Right kidney (tissue), 9 donors: ENCODE measurements at places on chromosomes 1 and 21.

DNA sequence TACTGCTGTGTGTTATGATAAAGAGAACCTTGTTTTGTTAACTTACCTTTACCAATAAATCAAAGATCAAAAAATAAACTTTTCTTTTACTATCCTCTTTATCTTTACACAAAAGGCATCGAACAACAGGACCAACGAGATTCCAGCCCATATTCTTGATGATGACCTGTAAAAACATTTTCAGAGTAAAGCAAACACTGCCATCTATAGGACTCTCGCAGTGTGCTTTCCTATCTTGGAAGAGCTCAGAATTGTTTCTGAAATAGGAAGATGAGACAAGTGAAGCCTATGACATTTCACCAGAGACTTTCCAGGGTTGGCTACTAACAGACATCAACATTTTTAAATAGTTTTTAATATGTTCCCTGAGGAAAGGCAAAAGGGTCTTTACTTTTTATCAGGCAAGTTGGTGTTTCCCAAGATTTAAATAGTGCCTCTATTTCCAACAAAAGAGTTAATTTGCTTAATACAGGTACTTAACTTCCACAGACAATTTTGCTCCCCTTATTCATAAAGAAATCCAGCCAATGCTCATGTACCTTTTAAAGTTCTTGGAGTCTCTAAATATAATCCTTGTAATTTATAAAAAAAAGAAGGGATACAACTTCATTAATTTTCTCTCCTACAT lies 7.3 kb downstream of the GLMN start:
- no peak for DNase-seq

DNA sequence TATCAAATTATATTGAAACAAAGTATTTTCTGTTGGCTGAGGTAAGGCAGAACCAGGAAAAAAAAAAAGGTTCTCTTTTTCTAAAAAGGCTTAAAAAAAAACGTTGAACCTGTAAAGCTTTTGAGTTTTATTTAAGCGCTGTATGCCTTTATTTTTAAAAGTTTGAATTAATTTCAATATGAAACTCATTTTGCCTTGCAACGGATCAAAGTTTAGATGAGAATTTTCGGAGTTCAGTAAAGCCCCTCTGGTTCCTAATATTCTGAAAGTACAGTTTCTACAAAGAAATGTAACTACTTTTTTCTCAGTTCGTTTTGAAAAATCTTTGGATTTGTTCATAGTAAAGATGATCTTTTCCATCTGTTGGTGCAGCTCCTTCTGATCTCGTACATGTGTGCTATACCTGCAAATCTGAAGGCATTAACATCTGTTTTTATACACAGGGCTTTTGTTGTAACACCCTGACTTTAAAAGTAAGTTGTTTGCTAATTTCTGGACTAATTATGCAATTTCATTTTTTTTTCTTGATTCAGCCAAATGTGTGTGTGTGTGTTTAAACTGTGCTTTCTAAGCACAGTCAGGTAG lies 1.7 kb downstream of the ZBTB18 start:
- no peak for DNase-seq

- DNase-seq: no peak
These were observed 35.5 kb downstream of the SDCCAG8 start for GRCh38 chr1:243291292-243291691.

GRCh38 chr1:62346886-62347285 lies 27.7 kb upstream of the KANK4 start:
- DNase-seq: no peak

GRCh38 chr1:64980745-64981600 lies 14.6 kb upstream of the JAK1 start:
- no peak for DNase-seq

DNA sequence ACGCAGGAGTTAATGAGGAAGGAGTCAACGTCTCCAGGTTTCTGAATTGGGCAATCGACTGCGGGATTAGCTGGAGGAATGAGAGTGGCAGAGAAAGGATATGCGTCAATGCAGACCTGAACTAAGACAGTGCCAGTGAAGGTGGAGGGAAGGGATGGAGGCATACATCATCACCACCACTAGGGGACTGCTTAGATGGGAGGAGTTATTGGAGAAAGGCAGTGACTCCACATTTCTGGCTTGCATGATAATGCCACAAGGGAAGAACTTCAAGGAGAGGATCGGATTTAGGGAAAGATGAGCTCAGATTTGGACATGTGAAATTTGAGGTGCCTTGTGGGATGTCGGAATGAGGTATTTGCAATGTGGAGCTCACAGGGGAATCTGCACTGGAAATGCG lies 17.5 kb downstream of the VASH2 start:
- no peak for DNase-seq

- DNase-seq: no peak
These were observed 22.6 kb downstream of the KRTAP21-3 start for GRCh38 chr21:30695956-30696355.

- no peak for DNase-seq
These were observed 46.0 kb downstream of the RUNX1 start for GRCh38 chr21:35002879-35003722.

GRCh38 chr1:68231627-68232288 lies 565 bp downstream of the WLS start:
- DNase-seq: peak; percentile 81

DNA sequence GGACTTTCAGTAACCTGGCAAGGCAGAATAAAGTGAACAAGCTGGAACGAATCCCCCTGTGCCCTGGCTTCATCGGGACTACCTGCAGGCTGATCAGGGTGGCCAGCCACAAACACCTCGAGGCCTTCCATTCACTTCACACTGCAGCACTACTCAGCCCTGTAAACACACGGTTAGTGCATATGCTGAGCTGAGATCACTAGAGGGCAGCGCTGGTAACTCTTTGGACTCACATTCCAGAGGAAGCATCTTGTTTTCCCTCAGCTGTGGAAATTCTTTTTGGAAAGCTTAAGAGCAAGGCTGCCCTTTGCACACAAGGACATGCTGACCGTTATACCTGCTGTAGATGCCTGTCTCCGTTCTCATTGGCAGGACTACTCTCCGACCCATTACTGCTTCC lies 32.1 kb downstream of the PCSK9 start:
- no peak for DNase-seq

GRCh38 chr1:159204161-159205141 lies at the start of gene ACKR1:
TSS of gene ACKR1 (plus strand) at chr1:159204875. CDS start at chr1:159204960, 85 bp downstream.
- DNase-seq: no peak

- DNase-seq: peak; percentile 37
These were observed 47.7 kb upstream of the PPM1J start for GRCh38 chr1:112762541-112763500.

- DNase-seq: no peak
These were observed 5.0 kb downstream of the RUNX1 start for GRCh38 chr21:35044128-35044527.

DNA sequence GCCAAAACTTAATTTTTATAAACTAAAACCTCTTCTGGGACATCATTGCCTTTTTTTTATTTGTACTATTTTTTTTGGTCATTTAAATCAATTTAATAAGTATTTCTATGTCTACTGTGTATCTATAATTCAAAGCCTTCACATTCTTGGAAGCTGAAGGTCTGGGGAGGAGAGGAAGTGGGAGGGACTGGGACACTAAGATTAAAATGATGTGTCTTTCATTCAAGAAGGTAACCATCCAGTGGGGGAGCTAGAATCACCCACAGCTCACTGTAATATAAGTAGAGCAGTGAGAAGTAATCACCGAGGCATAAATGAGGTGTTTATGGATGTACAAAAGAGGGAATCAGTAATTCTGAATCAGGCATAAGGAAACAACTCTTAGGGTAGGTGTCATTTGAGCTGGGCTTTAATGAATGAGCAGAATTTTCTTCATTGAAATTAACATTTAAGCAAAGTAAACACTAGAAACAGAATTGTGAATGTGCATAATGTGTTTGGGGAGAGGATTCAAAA lies 52.8 kb downstream of the PTGER3 start:
- DNase-seq: no peak

GRCh38 chr21:36321325-36322082 lies 1.5 kb downstream of the MORC3 start:
- peak; percentile 39 for DNase-seq

DNA sequence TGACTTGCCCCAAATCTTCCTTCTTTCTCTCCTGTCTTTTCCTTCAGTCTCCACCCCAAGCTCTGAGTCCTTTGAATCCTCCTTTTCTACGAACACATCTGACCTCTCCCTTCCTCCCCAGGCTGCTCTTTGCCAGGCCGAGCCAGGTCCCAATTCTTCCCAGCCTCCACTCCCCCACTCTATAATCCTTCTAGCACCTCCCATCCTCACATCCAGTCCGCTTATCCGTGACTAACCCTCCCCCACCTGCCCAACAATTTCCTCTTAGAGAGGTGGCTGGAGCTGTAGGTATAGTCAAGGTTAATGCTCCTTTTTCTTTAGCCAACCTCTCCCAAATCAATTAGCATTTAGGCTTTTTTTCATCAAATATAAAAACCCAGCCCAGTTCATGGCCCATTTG lies 9.5 kb upstream of the HPDL start:
- DNase-seq: no peak

- DNase-seq: peak; percentile 61
These were observed 57.3 kb downstream of the PSMG1 start for GRCh38 chr21:39125752-39126485.

- no peak for DNase-seq
These were observed 8.7 kb downstream of the RNF223 start for GRCh38 chr1:1065265-1065939.

- peak; percentile 63 for DNase-seq
These were observed 32.7 kb downstream of the XCL1 start for GRCh38 chr1:168608796-168609715.

DNA sequence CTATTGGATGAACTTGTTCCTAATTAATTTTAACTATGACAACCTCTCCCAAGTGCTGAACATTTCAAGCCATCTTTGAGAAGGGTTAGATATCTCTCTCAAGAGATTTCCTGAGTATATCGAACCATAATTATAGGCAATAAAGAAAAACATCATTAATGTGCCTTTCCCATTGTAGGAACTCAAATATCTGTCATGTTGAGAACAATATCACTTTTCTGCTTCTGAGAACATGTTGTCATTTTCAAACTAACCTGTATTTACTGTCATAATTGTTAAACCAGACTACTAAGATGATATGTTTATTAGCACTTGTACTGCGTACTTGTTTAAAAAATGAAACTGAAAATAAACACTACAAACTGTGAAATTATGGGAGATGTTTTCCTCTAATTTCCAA lies 4.3 kb downstream of the EPS15 start:
- no peak for DNase-seq

DNA sequence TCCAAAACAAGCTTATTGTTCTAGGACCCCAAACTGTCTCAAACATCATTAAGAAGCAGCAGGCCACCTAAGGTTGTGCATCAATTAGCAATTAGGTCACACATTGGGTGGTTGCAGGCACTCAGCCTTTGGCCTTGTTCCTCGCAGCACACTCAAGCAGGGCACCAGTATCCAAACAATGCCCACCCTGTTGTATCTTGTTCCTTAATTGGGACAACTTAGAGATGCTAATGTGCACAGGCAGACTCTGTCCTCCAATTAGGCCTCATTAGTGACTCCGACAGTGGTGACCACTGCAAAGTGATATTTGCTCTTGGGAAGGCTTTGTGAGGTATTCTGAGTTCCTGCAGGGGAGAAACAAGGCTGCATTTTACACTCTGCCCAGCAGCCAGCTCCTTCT lies 515.1 kb upstream of the PTBP2 start:
- no peak for DNase-seq

GRCh38 chr1:159532922-159533321 lies 2.9 kb downstream of the OR10J5 start:
- DNase-seq: no peak

GRCh38 chr1:30145723-30146303 lies 577.6 kb downstream of the MATN1 start:
- no peak for DNase-seq

GRCh38 chr1:43300378-43301094 lies at the start of gene TIE1:
TSS of gene TIE1 (plus strand) at chr1:43300982. CDS start at chr1:43301072, 90 bp downstream.
- DNase-seq: no peak

GRCh38 chr1:161066694-161067093 lies 3.0 kb downstream of the ARHGAP30 start:
- DNase-seq: no peak

DNA sequence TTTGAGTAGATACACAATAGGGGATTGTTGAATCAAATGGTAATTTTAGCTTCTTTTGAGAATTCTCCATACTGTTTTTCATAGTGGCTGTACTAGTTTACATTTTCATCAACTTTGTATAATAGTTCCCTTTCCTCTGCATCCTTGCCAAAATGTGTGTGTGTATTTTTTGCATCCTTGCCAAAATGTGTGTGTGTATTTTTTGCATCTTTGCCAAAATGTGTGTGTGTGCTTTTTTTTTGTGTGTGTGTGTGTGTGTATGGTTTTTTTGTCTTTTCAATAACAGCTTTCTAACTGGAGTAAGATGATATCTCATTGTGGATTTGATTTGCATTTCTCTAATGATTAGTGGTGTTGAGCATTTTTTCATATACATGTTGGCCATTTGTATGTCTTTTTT lies 105.4 kb downstream of the ATP6V1G3 start:
- no peak for DNase-seq

DNA sequence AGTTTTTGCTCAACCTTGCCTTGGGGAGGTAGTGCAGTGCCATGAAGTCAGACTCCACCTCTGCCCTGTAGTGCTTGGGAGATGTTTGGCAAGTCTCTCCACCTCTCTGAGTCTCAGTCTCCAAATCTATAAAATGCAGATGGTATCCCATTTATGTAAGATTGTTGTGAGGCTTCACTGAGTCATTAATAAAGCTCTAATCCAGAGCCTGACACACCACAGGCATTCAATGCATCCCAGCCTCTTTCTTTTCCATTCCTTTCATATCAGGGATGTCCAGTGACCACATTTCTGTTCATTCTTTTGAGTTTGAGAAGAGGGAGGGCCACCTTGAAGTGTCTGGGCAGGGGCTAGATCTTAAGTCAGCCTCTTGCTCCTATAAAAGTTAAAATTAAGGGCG lies 37.6 kb upstream of the LMO4 start:
- no peak for DNase-seq

GRCh38 chr1:68459796-68460195 lies 10.0 kb upstream of the RPE65 start:
- DNase-seq: no peak

- DNase-seq: peak; percentile 41
These were observed 75.9 kb upstream of the VCAM1 start for GRCh38 chr1:100643471-100644196.

- DNase-seq: no peak
These were observed 14.9 kb downstream of the EDEM3 start for GRCh38 chr1:184739796-184740195.
